Upper lobe of left lung (tissue), 6 donors: ENCODE measurements at places on chromosomes 5 and 9.

GRCh38 chr5:177509381-177509951 lies at the start of gene DOK3:
DOK3 (minus strand) TSS chr5:177509826; CDS start chr5:177509540, 286 bp downstream.
- peak; percentile 89 for DNase-seq

DNA sequence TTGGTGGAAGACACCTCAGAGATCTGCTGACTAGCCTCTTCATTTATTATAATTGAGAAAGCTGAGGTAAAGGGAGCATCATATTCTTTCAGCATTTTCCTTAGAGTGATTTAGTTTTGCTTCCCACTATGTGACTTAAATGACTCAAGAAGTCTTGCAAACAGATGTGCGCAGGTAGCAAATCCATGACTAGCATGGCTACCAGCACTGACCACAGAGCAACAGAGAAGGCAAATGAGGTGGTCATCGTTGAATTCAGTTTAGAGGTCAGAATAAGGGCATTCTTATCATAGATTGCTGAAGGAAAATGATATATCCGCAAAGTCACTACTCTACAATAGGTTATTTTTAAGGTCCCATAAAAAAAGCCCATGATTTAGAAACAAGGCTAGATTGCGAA lies 162.2 kb downstream of the PIK3R1 start:
- no peak for DNase-seq

DNA sequence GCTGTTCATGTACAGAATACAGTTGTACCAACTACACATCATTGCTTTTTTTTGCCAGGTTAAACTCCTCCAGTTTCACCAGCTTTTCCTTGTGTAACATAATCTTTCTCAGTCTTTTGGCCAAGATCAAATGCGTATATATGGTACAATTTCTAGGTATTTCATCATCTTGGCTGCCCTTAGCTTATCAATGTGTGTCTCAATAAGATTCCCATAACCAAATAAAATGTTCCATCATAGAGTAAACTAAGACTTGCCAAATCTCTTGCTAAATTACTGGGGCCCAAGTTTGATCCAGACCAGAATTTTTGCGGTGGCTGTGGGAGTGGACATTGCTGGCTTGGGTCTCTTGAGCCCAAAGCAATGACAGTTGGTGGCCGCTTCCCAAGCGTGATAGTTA lies 24.3 kb upstream of the ERBIN start:
- no peak for DNase-seq

GRCh38 chr5:108061941-108062340 lies 320.0 kb downstream of the FBXL17 start:
- DNase-seq, result no peak

DNA sequence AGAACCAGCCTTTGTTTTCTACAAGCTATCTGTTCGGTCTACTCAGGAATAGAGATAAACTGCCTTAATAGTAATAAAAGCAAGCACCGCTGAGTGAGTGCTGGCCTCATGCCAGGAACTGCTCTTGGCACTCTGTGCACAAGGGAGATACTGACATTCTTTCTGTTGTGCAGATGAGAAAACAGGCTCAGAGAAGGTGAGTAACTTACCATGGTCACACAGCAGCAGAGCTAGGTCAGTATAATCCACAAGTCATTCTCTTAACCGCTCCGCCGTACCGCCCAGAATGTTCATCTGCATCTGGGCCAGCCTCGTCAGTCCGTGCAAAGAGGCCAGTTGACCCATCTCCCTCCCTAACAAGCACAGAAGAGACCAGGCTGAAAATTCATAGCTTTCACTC lies 27.4 kb downstream of the QRFP start:
- DNase-seq, result no peak

- no peak for DNase-seq
Observed at GRCh38 chr9:132066511-132066910, 13.2 kb downstream of the MED27 start.

- no peak for DNase-seq
Observed at GRCh38 chr5:7897014-7897600, 28.2 kb downstream of the MTRR start.

DNA sequence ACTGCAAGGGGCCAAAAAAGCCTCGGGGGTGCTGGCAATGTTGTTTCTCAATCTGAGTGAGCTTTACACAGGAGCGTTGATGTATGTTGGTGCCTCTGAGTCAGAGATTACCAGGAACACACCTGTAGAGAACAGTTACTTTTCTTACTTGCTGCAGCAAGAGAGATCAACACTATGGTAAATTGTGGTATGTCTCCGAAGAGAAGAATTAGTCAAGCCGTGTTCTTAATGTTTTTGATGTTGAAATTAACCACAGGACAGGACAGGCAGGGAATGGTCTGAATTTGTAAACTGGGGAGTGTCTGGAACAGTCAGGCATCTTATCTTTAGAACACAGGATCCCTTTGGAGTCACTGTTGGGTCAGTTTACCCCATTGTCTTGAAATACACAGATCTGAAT lies 285.7 kb downstream of the DNAH5 start:
- no peak for DNase-seq

DNA sequence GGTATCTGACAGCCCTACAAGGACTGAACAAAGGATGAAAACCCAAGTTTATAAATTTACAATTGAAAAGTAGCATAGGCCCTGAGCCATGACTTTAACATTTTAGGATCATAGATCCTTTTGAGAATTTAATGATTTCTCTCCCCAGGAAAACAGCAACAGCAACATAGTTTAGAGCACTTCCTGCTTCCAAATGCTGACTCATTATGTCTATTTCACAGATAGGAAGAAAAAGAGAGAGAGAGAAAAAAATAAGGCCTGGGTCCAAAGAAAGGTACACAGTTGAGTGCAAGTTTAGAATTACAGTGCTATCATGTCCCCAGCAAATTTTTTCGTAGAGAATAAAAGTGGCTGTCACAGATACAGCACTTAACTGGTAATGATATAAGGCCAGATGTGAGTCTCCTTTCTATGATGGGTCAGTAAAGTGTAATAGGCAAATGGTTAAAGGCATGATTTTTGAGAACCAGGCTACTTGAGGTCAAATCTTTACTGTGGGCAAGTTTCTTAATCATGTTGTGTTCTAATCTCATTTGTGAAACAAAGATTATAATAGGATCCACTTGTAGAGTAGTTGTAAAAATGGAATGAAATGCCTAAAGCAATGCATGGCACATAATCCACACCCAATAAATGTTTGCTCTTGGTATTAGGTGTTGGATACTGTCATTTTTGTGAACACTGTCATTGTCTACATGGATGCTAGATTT lies 12.3 kb upstream of the PPP2R2B start:
- DNase-seq, result no peak

GRCh38 chr5:66527478-66528035 lies 68.6 kb upstream of the MAST4 start:
- DNase-seq, result no peak
